ENCODE measurements at places on chromosomes 3 and 15.

DNA sequence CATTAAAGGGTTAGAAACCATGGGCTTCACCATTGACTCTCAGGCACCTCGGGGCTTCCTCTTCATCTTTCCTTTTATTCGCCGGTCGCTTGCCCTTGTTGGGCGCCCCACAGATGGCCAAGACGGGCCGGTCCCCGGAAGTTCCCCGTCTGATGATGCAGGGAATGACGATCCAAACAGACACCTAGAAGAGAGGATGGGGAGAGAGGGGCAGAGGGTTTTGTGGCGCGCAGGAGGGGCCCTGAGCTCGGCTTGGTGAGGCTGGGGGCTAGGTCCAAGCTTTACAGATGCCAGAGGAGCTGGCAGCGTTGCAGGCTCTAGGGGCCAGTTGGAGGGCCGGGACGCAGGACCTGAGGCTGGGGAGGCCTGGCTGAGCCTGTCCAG, 532 bp upstream of the ESYT3 start:
- DNase-seq: no peak

GRCh38 chr15:90142216-90143165, 40.2 kb upstream of the IDH2 start:
- DNase-seq: no peak

DNA sequence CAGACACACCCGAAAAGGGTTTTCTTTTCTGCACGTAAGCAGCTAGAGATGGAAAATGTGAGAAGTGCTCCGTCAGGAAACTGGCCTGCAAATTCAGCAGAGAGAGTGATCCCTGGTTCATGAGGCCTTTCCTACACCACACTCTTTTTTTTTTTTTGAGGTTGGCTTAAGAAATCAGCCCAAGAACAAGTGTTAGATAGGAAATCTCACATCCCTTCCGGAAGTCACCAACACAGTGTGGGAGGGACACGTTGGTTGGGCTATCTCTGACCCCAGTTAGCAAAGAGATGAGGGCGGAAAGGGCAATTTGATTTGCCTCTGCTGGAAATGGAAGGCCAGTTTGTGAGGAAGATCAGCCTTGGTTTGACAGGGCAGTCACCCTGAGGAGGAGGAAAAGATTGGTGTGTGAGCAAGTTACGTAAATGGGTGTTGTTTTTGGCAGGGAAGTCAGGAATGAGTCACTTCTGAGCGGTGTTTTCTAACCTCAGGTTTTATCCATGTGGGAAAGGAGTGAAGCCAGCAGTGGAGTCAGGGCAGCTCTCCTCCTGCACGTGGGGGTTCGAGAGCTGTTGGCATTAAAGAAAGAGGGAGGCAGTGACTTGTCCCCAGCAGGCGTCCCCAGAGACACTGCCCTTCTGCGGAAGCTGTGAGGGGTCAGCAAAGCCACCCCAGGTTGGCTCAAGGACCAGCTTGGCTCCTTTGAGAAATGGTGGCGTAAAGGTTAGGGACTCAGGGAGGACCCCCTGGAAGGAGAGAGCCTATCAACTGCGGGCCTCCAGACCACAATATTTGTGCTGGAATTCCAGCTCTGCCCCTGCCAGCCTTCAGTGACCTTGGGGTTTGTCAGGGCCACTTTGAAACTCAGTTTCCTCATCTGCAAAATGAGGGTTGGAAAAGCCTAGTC, 237.6 kb upstream of the BHLHE40 start:
- peak; percentile 98 for DNase-seq

GRCh38 chr15:31342381-31342780, 15.7 kb downstream of the KLF13 start:
- no peak for DNase-seq

- DNase-seq: no peak
Measured at GRCh38 chr3:54628888-54629441, 298.9 kb downstream of the LRTM1 start.

DNA sequence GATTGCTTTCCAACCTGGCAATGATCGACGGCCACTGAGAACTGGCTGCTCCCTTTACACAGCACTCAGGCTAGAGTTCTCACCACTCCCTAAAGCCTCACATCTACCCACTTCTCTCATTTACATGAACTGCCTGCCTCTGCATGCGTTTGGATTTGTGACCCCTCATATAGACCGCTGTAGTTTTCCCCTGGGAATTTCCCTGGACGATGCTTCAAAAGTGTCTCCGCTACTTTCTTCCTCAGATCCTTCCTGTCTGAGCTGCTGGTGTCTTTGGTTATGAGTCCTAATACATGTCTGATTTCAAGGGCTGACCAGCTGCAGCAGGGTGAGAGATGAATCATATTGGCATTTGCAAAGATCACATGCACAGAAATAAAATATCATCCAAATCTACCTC, 116.7 kb upstream of the ETV5 start:
- DNase-seq: no peak

DNA sequence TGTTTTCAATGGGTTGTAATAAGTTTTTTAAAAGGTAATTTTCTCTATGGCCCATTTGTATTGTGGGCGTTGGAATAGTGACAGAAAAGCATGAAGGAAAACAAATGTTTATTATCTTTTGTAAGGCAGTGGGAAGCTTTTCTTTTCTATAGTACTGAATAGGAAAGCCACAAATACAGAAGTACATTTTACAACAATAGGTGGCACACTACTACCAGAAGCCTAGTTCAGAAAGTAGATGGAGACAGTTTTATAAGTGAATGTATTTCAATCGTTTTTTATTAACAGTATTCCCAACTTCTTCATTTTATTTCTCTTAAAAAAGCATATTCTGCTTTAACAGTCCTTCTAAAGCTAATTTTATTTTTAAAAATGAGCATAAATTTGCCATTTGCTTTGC, 296.7 kb downstream of the PTPRG start:
- no peak for DNase-seq

- peak; percentile 25 for DNase-seq
Measured at GRCh38 chr3:123258811-123259420, 57.2 kb downstream of the SEC22A start.

DNA sequence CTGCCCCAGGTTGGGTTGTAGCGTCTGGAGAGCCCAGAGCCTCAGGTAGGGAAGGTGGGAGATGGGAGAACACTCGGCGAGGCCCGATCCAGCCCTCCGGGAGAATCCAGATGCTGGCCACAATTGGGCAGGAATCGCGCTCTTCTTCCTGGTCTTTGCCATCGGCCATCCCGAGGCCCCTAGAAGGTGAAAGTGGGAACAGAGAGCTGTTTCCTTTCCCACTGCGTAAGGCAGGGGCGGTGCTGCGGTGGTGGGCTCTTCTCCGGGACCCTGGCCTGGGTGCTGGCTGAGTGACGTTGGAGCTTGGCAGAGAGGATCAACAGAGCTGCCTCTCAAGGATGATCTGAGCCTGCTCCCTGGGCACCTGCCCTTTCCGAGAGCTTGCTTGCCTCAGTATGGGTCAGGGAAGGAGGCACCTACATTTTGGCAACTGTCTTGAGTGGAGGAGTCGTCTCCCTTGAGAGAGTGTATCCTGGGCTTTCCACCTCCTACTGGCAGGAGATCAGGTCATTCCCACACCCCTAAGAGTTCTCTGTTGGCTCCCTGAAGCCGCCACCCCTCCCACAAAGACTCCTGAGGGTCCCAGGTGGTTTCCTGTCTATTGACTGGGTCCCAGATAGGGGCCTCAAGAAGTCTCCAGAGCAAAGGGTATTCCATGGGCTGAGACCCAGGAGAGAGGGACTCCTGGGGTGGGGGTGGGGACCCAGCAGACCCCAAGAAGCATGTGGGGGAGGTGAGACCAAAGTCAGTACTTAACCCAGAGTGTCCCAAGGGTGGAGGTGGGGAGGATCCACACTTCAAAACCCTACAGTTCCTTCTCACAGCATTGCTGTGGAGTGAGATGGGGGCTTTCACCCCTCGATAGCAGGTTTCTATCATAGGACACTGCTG, 1.6 kb downstream of the C15orf39 start:
- no peak for DNase-seq

GRCh38 chr3:192080336-192080735, 619.4 kb downstream of the PYDC2 start:
- DNase-seq: no peak
